Activated CD8-positive, alpha-beta memory T cell treated with anti-CD3 and anti-CD28 coated beads for 48 hours (primary cell): ENCODE measurements at places on chromosomes 13 and 19.

DNA sequence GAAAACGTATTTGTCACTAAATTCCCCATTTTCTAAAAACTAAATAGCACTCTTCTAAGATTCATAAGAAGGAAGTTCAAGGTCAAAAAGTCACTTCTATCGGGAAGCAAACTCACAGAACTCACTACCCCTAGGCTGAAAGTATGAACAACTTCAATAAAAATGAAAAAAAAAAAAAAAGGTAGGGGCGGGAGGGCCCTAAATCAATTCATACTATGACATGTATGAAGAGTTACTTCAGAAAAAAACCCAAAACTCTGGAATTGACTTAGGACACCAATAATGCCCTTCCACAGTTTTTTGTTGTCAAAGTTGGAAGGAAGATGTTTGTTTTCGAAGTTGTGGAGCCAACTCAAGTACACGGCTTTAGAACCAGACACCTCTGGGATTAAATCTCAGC lies 1.1 kb downstream of the SUCLA2 start:
- DNase-seq, result no peak

GRCh38 chr13:51781246-51782022 lies 22.5 kb downstream of the DHRS12 start:
- no peak for DNase-seq

DNA sequence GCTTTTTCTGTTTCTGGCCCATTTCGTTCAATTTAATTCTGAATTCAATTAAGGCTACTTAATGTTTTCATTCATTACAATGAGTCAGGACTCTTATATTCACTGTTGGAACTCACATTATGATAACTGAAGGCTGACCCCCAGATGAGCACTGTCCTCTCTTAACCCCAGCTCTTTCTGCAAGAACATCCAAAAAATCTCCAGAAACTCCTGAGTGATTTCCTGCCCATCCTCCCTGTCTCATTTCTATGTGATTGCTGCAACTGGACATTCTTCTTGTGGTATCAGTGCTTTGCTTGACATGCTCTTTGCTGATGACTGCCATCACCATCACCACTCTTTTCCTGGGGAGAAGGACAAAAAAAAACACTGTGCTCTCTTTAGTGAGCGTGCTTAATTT lies 240.3 kb downstream of the SPRY2 start:
- no peak for DNase-seq

DNA sequence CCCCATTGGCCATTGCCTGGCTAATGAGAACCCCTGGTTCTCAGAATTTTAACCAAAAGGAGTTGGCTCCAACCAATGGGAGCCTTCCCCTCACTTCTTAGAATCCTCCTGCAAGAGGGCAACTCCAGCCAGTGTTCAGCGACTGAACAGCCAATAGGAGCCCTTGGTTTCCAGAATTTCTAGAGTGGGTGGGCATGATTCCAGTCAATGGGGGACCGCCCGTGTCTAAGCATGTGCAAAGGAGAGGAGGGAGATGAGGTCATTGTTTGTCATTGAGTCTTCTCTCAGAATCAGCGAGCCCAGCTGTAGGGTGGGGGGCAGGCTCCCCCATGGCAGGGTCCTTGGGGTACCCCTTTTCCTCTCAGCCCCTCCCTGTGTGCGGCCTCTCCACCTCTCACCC lies 9.5 kb upstream of the SWSAP1 start:
- no peak for DNase-seq

DNA sequence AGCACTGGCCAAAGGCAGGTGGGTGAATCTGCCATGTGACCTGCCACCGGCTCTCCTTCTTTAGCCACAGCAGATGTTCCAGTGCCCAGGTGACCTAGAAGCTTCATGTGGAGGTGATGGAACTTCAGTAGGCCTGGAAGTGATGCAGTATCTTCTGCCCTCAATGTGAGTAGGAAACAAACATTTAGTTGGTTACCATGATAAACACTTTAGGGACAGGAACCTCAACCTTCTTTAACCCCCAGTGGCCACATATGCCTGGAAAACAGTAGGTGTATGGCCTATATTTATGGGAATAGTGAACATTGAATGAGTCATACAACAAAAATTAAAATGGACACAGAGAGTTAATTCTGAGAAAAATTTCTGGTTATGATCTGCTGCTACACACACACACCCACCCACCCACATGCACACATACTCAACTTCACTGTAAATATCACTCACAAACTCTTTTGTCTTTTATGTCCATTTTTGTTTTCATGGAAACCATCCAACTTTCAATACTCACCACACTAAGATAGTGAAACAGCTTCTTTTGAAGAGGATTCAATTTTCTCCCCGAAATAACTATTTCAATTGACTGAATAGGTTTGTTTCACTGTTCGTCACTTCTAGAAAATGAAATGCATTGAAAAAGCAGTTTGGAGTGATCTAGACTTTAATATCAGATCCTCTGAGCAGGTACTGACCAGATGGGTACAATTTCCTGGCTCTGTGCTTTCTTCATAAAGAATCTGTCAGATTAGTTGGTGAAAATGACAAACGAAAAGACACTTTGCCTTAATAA lies 97.3 kb downstream of the STARD13 start:
- no peak for DNase-seq

GRCh38 chr19:48543121-48543710 lies 8.8 kb upstream of the SULT2B1 start:
- DNase-seq, result no peak

DNA sequence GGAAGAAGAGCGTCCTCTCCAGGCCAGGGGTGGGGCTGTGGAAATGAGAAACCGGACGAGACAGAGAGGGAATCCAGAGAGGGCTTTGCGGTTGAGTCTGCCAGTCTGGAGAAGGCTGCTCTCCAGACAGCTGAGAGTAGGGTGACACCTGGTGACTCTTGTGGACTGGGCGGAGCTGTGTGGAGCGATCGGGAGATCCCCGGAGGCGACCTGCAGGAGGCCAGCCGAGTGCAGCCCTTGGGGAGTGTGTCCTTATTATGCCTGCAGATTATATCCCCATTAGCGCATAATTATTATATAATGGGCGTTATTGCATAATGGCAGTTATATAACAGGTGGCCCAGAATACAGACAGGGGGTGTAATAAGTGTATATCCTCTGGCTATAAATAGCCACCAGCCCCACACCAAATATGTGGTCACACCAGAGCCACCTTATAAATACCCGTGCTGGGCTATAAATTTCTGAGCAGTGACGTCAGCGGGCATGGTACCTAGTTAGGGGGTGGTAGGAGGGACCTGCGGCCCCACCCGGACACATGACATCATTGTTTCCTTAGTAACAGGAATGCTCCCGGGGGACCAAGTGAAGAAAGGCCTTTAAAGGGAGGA lies 41.2 kb downstream of the NFIX start:
- DNase-seq, result no peak

DNA sequence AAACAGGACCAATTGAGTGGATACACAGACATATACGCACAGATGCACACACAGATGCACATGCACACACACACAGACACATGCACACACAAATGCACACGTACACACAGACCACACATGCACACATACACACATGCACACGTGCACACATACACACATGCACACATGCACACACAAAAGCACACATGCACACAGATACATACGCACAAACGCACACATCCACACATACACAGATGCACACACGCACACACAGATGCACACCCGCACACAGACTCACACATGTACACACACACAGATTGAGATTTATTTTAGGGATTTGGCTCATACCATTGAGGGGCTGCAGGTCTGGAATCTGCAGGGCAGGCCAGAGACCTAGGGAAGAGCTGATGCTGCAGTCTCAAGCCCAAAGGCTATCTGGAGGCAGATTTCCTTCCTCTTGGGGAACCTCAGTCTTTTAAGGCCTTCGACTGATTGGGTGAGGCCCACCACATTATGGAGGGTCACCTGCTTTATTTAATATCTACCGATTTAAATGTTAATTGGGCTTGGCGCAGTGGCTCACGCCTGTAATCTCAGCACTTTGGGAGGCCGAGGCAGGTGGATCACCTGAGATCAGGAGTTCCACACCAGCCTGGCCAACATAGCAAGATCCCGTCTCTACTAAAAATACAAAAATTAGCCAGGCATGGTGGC lies 22.6 kb downstream of the TMPRSS9 start:
- no peak for DNase-seq

DNA sequence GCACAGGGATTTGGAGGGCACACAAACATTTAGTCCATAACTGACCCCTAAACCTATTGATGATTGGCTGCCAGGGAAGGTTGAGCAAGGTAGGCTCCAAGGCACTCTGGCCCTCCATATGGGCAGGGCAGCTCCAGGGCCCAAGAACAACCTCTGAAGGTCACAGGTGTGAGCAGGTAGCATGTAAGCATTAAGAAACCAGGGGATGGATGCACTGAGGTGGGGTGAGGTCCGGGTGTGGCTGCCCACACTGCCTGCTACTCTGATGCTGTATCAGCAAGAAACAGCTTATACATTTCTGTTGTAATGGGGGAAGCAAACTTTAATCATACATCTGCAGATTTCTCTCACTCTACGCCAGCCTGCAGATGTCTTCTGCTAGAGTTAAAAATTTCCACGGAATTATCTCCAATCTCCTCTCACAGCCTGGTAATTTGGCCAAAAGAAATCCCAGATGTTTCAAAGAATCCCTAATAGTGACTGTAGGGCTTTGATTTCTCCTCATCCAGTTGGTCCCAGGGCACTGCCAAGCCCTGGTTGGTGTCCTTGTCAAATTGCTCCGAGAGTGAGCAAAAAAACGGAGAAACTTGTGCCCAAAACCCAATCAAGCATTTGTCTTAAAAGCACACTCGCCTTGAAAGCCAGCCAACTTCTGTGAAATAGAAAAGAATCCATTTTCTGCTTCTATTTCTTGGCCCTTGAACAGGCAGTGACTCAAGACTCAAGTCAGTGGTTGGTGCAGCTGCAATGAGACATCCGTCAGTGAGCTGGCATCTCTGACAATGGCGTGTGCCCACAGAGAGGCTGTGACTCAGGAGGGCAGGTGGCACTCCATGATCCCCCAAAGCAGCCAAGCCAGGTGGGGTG lies 72.5 kb upstream of the MRI1 start:
- DNase-seq, result no peak
